ENCODE measurements at places on chromosomes 7 and 10. TPM values are rescaled to one million over a fixed set of nuclear protein-coding genes. Genes with fewer than 3 reads are reported as not detected.

- no peak for ATAC-seq
These were observed 1.3 kb upstream of the SPOCK2 start for GRCh38 chr10:72089618-72090017.

CALHM3 gene
- not detected for total RNA-seq

DNA sequence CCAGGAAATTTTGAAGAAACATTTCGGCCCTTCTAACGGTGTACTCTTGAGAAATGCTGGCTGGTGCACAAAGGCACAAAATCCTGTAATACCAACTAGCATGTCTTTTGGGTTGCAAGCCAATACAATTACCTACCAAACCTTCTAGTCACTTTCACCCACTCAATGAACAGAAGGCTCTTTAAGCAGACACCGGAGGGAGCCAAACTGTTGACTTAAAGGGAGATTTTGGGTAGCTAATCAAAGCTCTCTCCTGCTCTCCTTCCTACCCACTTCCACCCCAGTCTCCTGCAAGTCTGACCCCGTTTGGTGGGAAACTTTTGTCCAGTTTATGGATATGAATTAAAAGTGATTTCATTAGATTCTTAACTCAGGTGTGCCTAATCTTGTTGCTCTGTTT lies 24.0 kb downstream of the GRM3 start:
- no peak for ATAC-seq

GRCh38 chr10:44564790-44565189 lies 179.9 kb upstream of the CXCL12 start:
- ATAC-seq = no peak

DNA sequence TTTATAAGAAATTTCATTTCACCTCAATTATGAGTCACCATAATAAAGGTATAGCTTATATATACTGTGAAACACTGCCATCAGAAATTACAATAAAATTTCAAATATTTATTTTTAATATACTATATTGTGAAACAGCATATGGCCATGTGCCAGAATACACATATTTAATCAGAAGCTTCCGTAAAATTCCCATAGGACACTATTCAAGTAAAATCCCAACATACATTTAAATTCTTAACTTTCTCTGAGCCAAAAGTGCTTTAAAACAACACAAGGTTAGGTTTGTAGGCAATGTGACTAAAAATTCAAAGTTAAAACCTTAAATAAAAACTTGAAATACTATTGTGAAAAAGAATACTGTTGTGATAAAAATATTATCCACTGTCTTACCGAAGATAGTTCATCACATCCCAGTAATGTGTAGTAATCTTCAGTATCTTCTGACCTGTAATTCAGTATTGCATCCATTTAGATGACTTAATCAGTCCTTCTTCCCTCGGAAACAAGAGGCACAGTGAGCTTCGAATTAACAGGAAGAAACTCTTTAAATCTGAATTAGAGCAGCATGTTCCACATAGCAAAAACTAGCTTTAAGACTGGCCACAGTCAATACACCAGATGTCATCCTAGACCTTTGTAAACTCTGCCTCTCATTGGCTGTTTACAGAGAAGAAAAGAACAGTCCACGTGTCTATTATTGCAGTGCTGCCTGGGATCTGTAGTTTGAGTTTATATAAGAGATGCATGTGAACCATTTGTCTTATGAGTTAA lies at the start of gene DNAJC12:
DNAJC12 (minus strand) TSS at position 648 of the 774 bp plus-strand sequence; CDS start at position 471, 177 bp downstream.
- peak; percentile 85 for ATAC-seq

DNA sequence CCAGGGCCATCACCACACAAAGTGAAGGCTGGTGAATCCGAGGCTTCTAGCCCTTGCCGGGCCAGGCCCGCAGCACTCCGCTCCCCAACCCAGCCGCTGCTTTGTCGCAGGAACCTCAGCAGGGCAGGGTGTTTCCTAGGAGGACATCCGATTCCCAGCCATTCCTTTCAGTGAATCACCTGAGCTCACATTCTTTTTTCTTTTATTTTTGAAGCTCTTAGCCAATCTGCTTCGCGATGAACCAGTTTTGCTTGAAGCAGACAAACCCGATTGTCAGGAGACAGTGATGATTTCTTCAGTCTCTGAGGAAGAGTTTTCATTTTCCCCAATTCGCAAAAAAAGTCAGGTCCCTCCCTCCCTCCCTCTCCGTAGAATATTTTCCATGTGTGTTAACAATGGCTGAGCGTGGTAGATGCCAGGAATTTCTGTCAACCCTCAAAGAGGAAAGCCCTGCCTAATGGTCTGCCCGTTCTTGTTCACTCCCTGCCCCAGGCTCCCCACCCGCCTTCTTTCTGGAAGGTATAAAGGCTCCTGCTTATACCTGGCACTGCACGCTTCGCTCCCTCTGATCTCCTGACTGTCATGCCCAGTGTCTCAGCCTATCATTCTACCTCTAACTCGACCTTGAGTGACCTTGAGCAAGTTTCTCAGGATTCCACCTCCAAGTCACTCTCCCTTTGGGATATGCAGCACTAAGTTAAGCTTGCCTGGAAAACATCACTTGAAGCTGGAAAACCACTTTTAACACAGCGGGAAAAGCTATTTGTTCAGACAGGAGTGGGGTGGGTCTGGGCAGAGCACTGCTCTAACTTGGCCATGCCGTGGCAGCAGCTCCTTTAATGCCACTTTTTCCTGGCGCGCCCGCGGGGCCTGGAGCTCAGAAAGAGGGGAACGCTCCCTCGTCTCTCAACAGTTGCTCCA lies 35.1 kb downstream of the EGFR start:
- peak; percentile 39 for ATAC-seq

- ATAC-seq = no peak
These were observed 217.9 kb downstream of the ARHGAP21 start for GRCh38 chr10:24505759-24506158.

GRCh38 chr10:71039551-71039950 lies 151.2 kb upstream of the PCBD1 start:
- no peak for ATAC-seq

GRCh38 chr10:72649291-72649690 lies 23.4 kb upstream of the MICU1 start:
- ATAC-seq = no peak

DNA sequence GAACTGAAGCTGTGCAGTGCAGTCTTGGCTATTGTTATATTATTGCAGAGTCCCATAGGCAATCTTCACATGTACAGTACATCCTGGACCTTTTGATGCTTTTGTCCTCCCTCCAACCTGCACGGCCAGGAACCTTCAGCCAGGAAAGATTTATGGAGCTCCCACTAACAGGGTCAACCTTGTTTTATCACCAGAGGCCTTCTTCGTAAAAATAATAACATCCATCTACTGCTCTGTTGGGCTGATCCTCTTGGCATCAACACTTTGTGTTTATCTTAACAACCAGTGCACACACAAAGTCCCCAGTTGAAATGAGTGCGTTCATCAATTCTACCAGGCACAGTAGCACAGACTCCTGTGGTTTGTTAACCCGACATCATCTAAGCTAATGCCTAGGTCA lies 72.4 kb downstream of the AGMO start:
- ATAC-seq = no peak

CUEDC2 gene
- 71.3 TPM for total RNA-seq

OR9A2 gene
- total RNA-seq = not detected

FGFBP3 gene
- total RNA-seq = not detected

- no peak for ATAC-seq
These were observed 153.8 kb downstream of the PLPP4 start for GRCh38 chr10:120610791-120611190.

GRCh38 chr10:26780793-26781601 lies 79.8 kb downstream of the ABI1 start:
- peak; percentile 49 for ATAC-seq

EN2 gene
- total RNA-seq = 0.13 TPM

RASA4B gene
- 34.3 TPM for total RNA-seq

GRCh38 chr7:148579366-148579765 lies 11.2 kb upstream of the C7orf33 start:
- ATAC-seq = no peak

GRCh38 chr7:128385988-128386925 lies 23.5 kb downstream of the IMPDH1 start:
- ATAC-seq = no peak

UNCX gene
- not detected for total RNA-seq

SFTPA1 gene
- not detected for total RNA-seq
